ENCODE measurements at places on chromosomes 11 and 22.

GRCh38 chr11:76579752-76580151, 90.8 kb downstream of the LRRC32 start:
- no peak for DNase-seq

DNA sequence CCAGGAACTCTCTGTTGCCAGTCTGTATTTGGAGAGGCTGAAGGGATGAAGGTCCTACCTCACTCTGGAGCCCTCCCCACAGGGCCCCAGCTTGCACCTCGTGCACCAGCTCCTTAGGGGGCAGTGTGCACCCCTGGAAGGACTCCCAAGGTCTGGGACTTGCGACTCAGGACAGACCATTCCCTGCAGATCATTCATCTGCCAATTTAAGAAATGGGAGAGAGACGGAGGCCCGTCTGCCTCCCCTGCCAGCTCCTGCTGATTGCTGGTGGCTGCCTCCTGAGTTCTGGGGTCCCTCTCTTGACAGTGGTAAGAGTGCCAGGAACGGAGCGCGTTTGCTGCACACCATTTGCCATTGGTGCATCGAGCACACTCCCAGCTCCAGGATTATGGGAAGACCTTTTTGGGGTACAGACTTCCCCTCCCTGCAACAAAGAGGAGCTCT, 27.4 kb upstream of the MALAT1 start:
- DNase-seq = peak; percentile 49

GRCh38 chr11:59416613-59417012, 9.6 kb downstream of the OR5A2 start:
- DNase-seq = no peak

DNA sequence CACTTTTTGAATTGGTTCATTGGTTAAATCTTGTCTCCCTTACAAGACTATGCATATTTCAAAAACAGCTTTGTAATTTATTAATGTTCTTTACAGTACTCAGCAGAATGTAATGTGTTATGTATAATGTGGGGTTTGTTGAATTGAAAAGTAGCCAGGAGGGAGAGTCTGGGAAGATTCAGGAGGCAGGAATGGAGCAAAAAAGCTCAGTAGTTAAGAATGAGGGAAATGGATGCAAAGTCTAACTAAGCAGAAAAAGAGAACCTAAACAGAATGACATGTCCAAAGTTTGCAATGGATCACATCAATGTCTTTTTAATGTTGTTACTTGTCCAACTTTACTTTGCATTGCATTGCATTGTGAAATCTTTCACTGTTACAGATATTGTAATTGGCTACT, 86.5 kb upstream of the CARD18 start:
- no peak for DNase-seq

GRCh38 chr11:111387363-111387762, 8.3 kb upstream of the POU2AF1 start:
- no peak for DNase-seq

DNA sequence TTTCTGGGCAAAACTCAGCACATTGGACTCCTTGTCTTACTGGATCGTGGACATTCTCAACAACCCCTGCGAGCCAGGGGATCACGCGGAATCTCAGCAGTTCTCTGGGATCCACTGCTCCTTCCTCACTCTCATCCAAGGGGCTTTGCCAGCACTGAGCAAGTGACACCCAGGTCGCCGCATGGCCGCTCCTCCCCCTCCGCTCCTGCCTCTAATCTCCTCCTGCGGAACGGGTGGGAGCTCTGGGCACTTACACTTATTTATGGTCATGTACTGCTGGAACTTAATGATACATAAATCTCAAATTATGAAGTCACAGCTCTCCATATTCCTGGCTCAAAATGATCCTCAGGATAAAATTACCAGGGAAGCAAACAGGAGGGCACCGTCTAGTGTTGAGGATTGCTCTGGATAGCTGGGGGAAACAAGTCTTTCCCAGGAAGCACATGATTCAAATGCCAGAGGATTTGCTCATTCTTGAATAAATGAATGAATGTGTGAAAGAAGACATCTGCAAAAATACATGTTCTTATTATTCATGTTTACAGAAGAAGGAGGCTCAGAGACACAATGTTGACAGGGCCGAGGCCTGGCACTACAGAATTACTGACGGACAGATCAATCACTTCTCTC, 1077.3 kb downstream of the TBC1D22A start:
- DNase-seq = no peak

- DNase-seq = no peak
Measured at GRCh38 chr11:115705200-115705599, 201.0 kb upstream of the CADM1 start.

DNA sequence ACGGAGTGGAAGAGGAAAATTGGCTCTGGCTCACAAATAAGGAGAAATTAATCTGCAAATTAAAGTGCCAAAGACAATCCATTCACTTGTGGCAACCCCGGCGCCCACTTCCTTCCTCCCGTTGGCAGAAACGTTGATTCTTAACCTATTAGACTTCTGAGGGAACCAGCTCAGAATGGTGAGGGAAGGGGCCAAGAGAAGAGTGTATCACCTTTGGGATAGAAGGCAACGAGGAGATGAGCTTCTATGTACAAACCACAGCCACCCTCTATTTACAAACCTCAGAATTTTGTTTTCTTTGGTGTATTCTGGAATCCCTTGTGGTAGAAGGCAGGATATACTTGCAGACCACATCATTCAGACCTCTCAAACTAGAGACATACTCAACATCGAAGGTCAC, 1.1 kb downstream of the MB start:
- DNase-seq = no peak

DNA sequence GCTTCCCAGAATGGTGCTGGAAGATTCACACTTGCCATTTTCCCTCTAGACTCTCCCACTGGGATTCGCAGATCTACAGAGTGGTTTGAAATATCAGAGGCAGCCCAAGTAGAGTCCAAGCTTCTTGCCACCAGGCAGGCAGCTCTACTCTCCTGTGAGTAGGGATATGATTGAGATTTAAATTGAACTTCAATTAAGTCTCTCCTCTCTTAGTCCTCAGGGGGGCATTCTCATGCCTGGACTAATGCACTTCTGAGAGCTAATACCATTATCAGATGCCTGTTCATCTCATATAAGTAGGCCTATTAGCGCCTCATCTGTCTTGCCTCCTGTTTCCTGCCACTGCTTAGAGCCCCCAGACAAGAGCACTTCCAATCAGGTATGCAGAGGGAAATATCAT, 25.5 kb upstream of the AMPD3 start:
- no peak for DNase-seq

DNA sequence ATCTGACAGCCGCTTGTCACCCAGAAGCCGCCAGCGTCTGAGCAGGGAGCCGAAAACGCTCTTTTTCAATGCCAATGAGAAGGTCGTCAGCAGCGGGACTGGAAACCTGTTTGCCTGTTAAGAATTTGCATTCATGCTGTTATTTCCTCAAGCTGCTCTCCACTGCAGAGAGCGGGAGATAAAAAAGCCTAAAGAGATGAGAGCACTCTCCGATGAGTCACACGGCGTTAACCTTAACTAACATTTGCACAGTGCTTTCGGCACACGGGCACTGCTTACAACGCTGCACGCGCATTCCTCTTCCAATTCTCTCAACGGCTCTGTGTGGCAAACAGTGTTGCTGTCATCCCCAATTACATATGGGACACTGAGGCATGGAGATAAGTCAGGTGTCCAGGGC, 40.0 kb upstream of the RTL6 start:
- DNase-seq = no peak

GRCh38 chr11:92222701-92223100, 1.9 kb upstream of the FAT3 start:
- DNase-seq = no peak

DNA sequence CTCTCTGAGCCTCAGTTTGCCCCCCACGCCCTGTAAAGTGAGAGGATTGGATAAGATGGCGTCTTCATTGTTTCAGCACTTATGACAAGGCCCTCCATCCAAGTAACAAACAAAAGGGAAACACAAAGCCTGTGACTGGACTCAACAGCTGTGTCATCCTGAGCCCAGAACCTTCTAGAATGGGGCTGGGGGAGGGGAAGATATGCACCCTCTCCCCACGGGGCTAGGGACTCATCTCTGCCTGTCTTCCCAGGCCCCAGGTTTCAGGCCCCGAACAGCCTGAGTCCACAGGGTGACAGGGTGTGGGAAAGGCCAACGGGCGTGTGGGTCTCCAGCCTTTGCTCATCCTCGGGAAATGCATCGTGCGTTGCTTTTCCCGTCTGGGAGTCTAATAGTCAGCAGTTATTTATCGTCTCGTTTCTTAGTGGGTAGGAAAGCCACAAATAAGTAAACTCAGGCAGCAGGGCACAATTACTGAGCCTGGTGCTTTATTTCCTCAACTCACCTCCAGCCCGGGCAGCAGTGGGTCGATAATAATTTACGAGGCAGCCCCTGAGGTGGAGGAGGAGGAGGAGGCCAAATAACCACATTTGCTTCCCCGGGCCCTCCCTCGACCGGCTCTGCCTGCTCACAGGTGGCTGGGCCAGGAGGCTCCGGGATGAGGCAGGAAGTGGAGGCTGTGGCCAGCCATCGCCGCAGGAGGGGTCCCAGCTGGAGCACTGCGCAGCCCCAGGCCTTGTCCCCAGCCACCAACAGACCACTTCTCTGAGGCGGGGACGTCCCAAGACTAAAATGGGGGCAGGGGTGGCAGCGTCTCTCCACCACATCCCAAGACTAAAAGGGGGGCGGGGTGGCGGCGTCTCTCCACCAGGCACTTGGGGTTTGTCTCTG, 54.4 kb downstream of the FLRT1 start:
- no peak for DNase-seq

DNA sequence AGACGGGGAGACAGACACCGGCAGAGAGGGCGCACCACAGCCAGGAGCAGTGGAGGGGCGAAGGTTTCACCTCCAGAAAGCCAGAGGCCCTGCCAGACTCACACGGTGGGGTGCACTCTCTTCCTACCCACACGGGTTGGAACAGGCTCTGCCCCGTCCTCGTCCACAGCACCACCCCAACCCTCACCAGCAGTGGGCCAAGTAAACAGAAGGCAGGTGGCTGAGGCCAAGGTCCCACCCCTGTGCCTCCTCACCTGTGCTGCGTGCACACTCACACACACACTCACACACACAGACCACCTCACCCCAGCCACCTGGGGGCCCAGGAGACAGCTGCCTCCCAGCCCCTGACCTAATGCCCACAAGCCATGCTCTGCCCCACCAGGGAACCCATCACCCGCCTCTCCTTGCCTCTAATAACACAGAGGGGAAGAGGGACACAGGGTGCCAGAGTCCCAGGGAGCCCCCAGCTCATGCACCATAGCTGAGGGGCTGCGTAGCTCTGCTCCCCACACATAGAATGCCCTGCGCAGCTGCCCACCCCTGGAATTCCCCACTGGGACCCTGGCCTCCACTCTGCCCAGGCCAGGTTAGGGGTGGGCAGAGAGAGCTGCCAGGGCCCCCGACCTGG, 3.1 kb downstream of the CYB5R3 start:
- DNase-seq = peak; percentile 60

DNA sequence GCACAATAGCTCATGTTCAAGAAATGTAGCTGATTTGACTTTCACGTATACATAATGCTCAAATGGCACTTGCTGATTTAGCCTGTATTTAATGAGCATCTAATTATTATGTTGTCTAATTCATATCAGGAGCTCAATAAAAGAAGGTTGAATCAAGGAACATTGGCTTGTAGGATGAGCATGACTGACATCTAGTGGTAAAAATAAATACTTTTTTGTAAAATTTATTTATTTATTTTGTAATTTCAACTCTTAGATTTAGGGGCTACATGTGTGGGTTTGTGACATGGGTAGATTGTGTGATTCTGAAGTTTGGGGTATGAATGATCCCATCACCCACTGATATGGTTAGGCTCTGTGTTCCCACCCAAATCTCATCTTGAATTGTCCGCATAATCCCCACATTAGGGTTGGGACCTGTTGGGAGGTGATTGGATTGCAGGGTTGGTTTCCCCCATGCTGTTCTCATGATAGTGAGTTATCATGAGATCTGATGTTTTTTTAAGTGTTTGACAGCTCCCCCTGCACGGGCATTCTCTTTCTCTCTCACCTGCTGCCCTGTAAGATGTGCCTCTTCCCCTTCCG, 1.7 kb upstream of the OR52E5 start:
- peak; percentile 37 for DNase-seq

- no peak for DNase-seq
Measured at GRCh38 chr11:61892085-61892370, 683 bp upstream of the FADS3 start.

DNA sequence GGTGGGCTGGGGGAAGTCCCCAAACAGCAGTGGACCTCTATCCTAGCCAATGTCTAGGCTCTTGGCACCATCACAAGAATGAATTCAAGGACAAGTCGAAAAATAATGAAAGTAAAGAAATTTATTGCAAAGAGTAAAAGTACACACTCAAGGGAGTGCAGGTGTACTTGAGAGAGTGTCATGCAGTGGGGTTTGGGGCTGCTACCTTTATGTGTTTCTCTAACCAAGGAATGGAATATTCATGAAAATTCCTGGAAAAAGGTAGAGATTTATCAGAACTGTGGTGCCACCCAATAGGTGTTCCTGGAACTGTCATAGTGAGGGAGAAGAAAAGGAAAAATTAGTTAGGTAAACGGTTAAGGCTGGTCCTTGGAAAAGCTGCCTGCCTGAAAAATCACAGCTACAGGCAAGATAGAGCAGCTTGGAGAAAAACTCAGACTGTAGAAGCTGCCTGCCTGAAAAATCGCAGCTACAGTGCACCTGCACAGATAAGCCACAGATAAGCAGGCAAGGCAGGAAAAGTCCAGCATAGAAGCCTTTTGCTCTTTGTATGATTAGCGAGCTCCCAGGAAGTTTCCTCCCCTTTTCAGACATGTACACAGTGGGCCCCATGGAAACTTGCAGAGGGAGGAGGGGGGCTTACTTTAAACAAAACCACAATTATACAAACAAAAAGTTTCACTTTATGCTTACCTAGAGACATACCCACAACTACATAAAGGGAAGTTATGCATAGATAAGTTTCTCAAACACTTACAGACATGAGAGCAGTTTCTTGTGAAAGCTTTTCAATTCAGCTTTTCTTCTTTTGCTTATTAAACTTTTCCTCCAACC, 71.4 kb upstream of the B3GNT6 start:
- DNase-seq = no peak

DNA sequence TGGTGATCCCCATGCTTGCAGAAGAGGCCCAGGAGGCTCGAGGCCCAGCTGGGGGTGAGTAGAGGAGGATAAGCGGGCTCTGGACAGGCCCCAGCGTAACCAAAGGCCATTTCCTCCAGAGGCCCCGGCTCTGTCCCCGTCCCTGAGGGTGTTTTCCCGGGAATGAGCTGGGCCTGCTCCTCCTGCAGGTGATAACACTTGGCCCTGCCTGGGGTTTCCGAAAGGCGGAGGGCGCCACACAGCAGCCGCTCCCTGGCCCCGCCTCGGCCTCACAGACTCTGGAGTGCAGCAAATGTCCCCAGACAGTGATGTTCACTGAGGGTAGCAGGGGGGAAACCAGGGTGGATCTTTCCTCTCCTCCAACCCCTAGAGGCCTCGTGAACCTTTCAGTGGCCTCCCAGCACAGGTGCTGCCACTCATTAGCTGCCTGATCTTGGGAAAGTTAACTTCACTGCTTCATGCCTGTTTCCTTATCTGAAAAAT, 10.5 kb upstream of the MGAT3 start:
- no peak for DNase-seq

- DNase-seq = no peak
Measured at GRCh38 chr11:62917906-62918502, 3.2 kb downstream of the CHRM1 start.

All from NAMALWA (cell line).